EL (cell line): ENCODE measurements at places on chromosomes 4 and X.

GRCh38 chr4:46844325-46844917, 64.6 kb downstream of the COX7B2 start:
- DNase-seq = peak; percentile 52

DNA sequence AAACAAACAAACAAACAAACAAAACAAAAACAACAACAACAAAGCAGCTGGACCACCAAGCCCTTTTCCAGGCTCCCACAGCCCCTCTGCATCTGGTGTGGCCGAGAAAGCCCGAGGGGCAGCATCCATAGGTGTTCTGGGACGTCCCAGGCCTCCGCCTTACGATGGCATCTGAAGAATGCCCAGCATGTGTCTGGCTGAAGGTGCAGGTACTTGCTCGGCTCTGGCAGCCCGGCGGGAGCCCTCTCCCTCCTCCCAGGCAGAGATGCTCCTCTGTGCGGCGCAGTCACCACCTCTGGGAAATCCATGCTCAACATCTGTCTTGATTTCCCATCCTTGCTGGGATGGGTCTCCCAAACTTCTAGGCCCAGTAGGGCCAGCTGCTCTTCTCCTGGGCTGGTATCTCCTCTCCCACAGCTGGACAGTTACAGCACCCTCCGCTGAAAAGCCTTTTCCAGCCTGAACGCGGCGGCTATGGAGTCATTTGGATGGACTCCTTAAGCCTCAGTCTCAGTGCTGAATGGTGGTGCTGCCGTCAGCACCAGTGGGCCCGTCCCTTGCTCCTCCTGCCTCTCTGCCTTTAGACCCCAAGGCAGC, 4.3 kb downstream of the PSAPL1 start:
- DNase-seq = no peak

DNA sequence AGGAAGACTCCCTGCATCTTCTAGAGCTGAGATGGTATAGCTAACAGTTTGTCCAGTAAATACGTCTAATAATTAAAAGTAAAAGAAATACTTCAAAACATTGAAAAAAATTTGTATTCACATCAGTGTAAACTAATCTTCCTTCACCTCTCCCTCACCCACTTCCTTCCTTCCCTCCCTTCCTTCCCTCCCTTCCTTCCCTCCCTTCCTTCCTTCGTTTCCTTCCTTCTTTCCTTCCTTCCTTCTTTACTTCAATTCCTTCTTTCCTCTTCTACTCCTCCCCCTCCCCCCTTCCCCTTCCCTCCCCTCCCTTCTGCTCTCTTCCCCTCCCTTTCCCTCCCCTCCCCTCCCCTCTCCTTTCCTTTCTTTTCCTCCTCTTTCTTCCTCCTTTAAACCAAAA, 103.7 kb downstream of the POU4F2 start:
- no peak for DNase-seq

- no peak for DNase-seq
Measured at GRCh38 chrX:66625525-66625924, 13.4 kb downstream of the EDA2R start.

DNA sequence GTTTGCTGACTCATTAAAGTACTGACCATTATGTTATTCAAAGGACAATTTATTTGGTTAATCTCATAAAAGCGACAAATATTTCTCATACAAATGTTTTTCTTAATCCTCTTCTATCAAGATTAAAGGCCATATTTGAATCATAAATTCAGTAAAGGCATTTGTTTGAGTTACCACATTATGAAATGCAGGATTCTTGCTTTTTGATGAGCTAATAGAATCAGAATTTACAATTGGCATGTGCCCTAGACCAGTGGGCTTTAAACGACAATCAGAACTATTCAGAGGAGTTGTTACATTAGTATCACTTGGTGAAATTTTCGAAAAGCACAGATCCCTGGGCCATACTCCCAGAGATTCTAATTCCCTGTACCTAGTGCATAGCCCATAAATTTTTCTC, 55.3 kb downstream of the KLHL4 start:
- no peak for DNase-seq

GRCh38 chr4:182418054-182418734, 175.0 kb downstream of the TENM3 start:
- DNase-seq = no peak

- DNase-seq = peak; percentile 20
Measured at GRCh38 chr4:52234561-52235440, 183.7 kb downstream of the SPATA18 start.

- DNase-seq = no peak
Measured at GRCh38 chrX:6821730-6822129, 286.8 kb upstream of the VCX3A start.

DNA sequence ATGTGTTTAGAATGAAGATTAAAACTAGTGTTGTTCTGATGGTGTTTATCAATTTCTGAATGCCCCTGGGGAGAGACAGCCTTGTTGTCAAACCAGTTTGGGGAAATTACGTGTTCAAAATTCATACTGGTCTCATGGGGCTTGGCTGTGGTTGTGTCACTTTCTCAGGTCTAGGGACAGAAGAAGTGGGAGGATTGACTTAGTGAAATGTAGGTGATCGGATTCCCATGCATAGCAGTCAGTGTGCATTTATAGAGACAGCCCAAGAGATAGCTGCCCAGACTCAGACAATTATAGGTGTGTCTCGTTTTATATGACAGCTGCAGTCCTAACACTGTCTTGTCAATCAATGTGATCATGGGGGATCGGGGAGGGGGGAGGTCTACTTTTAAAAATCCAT, 94.4 kb upstream of the CLCN4 start:
- no peak for DNase-seq

- peak; percentile 28 for DNase-seq
Measured at GRCh38 chr4:105050896-105051295, 95.8 kb upstream of the TET2 start.

GRCh38 chr4:73619346-73619745, 890 bp downstream of the RASSF6 start:
- no peak for DNase-seq

- DNase-seq = peak; percentile 6
Measured at GRCh38 chr4:188408244-188409030, 269.2 kb downstream of the TRIML1 start.

GRCh38 chr4:15756361-15756861, 21.7 kb upstream of the CD38 start:
- peak; percentile 73 for DNase-seq

- DNase-seq = no peak
Measured at GRCh38 chr4:91373546-91373945, 930.2 kb upstream of the GRID2 start.

GRCh38 chrX:111164728-111165127, 68.7 kb downstream of the PAK3 start:
- DNase-seq = peak; percentile 0

DNA sequence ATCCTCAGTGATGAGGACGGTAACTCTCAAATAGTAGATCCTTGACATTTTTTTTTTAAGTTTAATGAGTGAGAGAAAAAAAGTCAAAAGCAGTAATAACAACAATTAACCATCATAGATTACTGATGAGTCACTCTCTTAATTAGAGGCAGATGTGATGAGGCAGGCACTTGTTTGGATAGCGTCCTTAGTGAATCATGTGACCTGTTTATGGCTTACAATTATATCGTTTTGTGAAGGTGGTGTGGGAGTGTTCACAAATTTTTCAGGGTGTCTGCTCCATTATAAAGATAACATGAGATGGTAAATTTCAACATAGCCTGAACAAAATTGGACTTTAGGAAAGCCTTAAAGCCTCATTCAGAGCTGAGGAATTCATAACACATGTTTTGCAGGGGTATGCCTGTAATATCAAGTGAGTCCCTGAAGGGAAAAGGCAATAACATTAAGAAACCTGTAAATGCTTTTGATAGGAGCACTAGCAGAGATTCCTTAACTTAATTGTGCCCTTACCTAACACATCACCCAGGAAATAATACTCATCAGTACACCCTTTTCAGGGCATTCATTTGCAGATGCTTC, 51.9 kb upstream of the XIAP start:
- DNase-seq = peak; percentile 39

GRCh38 chr4:90727938-90728337, 600.7 kb downstream of the CCSER1 start:
- DNase-seq = no peak

- DNase-seq = peak; percentile 86
Measured at GRCh38 chr4:84870398-84871163, 95.9 kb downstream of the WDFY3 start.

DNA sequence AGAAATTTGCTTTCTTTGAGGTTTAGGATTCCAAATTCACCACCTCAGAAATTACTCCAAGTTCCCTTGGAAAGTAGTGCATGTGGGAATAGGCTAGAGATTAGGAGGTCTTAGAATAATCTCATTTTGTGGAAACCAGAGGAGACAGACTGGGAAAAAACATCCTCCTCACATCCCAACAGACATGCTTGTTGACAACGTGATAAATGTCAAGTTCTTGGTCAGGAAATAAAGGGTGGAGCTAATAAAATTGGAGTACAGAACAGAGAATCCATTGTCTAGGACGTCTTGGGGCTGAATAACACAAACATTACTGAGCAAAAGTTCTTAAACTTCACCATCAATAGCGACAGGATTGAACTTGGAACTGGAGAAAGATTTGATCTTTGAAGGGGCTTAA, 233.4 kb downstream of the PABPC4L start:
- DNase-seq = no peak

DNA sequence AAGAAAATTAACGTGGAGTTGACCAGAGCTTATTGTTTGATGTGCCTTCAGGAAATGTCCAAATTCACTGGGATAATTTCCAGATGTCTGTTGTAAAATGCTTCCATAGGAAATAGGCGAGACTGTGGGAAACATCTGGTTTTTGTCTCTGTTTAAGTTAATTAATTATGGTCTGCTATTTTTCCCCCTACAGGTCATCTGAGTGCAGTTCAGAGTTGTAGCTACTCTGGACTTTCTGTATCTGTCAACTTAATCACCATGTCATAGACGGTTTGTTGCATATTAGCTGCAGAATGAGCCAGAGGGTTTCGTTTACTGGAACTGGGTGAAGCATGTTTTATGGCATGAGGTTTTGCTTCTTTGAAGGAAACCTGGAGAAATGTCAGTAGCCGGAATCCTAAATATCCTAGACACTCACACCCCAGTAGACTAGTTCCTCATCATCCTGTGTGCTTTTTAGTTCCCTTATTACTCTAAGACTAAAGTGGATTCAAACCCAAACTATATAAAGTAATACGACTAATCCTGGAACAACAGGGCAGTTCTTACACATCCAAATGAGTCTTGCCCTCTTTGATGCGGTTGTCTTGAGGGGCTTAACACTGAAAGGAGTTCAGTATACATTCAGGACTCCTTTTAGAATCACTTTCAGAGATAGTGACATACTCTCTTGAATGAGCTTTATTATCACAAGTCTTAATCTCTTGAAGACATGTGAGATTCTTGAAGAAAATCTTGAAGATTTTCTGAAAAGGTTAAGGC, 62.5 kb downstream of the PPEF1 start:
- DNase-seq = no peak

DNA sequence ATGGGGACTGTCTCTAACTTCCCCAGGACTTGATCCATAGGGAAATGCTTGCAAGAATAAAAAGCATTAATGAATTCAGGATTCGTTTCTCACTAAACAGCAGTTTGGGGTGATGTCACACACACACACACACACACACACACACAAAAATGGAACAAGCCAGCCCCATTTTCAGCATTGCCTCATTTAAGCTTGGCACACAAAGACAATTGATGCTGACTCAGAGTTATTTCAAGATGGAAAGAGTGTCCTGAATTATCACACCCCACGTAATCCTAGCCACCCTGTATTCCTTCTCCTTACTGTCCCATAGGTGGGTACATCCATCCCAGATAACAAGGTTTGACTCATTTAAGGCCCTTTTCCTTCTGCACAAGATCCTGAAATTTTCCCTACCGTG, 345.1 kb upstream of the HS3ST1 start:
- DNase-seq = no peak

GRCh38 chrX:85215946-85216345, 27.6 kb downstream of the SATL1 start:
- no peak for DNase-seq

DNA sequence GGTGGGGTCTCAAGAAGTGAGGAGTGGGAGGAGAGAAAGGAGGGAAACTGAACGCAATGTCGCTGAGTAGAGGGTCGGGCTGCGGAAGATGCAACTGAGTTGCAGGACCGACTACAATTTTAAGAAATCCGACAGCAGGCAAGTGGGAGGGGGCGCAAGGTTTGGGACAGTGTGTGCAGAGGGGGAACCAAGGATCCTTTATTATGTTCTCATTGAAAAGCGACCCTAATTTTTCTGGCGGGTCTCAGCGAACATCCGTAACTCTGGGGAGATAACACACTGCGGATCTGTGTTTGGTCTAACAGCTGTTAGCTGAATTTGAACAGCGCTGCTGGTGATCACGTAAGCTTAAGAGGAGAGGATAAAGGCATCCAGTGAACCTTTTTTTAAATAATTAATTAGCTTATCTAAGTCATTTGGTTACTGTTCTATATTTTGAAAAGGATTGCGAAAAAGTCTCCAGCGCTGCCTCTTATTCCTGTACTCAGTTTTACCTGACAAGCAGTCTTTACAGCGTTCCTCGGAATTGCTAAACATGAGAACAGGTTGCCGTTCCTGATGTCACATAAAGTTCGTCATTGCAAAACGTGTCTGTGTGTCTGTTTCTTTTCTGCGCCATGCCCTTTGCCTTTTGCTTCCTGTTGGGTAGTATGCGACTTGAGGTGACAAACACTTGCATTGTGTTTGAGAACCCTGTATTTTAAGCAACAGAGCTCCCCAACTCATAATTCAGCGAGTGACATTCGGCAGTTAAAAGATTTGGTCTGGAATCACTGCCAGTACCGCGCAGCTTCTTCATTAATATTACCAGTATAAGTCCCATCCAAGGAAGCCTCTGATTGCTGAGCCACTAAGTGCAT, 1.3 kb downstream of the HTR2C start:
- DNase-seq = no peak

GRCh38 chr4:10530137-10530786, 73.0 kb upstream of the ZNF518B start:
- DNase-seq = peak; percentile 24

DNA sequence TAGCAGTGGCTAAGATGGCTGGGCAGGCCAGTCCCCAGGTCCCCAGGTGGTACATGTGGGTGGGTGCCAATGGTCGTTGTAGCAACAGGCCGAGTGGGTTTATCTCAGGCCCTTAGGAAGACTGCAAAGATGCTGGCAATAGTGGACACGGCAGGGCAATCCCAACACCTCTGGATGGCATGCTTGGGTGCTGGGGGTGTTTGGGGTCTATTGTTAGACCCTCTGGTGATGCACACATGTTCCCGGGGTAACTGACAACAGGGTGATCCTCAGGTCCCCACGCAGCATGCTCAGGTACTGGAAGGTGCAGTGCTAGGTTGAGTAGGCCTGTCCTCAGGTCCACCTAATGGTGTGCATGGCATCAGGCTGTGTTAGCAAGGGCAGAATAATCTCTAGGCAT, 267.5 kb downstream of the ANKRD50 start:
- no peak for DNase-seq

DNA sequence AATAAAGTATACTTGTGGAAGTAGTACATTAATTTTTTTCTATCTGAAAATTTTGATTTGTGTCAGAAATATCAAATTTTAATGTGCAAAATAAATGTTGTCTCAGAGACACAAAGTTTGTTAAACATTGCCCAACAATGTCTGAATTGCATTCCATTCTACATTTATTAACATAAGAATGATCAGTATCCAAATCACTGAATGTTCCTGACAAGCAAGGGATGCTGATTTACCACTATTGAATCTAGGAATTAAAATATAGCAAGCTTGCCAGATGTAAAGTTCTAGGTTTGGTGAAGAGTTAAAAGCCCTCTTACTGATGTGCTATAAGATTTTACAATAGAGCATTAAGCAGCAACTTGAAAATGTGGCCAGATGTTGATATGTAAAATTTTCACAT, 489.2 kb upstream of the CTSO start:
- no peak for DNase-seq
